RWPE2 (cell line): ENCODE measurements at places on chromosomes 5 and 9.

GRCh38 chr9:83019246-83019645, 43.7 kb downstream of the RASEF start:
- DNase-seq, result no peak

DNA sequence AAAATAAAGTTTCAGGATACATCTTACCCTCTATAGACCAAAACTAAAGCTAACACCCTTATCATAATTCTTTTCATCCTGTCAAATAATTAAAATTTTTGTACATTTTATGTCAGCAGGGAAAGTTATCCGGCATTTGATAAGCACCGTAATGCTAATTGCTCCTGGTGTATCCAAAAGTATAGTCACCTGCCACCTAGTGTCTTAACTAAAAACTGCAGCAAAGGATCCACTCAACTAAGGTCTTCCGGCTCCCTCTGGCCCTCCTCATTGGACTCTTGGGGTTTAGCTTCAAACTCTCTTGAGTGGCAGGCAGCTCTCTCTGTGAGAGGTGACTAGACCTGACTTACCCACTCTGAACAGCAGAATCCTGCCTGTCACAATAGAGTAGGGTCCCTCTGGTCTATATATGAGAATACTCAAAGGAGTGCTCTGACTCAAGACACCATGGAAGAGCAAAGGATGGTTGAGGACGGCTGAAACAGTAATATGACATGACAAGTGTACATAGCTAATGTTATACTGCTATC, 60.4 kb upstream of the CAST start:
- DNase-seq, result no peak

GRCh38 chr5:138661291-138661960, 86.2 kb upstream of the HSPA9 start:
- no peak for DNase-seq

- DNase-seq, result no peak
These were observed 642 bp downstream of the RBM22 start for GRCh38 chr5:150700246-150700593.

- DNase-seq, result no peak
These were observed 21.9 kb upstream of the FAM169A start for GRCh38 chr5:74888117-74888516.

DNA sequence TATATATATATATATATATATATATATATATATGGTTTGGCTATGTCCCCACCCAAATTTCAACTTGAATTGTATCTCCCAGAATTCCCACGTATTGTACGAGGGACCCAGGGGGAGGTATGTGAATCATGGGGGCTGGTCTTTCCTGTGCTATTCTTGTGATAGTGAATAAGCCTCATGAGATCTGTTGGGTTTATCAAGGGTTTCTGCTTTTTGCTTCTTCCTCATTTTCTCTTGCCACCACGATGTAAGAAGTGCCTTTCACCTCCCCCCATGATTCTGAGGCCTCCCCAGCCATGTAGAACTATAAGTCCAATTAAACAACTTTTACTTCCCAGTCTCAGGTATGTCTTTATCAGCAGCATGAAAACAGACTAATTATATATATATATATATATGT, 52.3 kb upstream of the ADAMTS2 start:
- DNase-seq, result no peak

DNA sequence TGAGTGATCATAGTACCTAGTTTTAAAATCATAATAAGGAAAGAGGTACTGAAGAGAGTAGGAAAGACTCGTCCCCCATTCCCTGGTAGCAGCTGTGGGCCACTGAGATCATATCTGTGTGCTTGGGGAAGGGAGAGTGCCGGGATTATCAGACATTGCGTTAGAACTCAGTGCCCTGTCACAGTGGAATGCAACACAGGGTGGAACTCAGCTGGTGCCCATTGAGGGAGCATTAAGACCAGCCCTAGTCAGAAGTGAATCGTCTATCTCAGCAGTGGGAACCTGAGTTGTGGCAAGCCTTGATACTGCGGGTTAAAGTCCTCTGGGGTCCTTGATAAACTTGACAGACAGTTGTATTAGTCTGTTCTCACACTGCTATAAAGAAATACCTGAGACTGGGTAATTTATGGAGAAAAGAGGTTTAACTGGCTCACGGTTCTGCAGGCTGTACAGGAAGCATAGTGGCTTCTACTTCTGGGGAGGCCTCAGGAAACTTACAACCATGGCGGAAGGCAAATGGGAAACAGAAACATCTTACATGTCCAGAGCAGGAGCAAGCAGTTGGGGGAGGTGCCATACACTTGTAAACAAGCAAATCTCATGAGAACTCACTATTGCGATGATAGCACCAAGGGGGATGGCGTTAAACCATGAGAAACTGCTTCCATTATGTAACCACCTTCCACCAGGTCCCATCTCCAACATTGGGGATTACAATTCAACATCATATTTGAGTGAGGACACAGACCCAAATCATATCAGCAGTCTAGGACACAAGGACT, 33.1 kb downstream of the NDUFAF2 start:
- DNase-seq, result no peak

GRCh38 chr5:88868468-88869068, 14.4 kb downstream of the MEF2C start:
- DNase-seq, result no peak

GRCh38 chr5:152978141-152978835, 512.2 kb upstream of the GRIA1 start:
- no peak for DNase-seq

GRCh38 chr5:151005950-151006576, 14.3 kb upstream of the GPX3 start:
- DNase-seq, result no peak

- no peak for DNase-seq
These were observed 115.5 kb downstream of the CARTPT start for GRCh38 chr5:71834601-71835000.

DNA sequence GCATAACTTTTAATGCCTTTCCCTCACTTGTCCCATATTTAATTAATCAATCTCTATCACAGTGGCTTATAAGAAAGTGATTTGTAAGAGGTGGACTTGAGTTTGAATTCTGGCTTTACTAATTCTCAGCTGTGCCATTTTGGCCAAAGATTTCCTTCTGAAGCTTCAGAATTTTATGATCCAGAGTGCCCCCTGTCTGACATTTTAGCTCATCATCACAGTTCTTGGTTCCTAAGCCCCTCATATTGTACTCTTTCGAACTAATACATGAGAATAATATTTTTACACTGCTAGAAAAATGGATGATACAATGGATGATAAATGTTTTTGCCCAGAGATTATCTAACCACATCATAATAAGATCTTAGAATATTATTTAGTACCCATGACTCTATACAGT, 1014.1 kb downstream of the PTPRD start:
- DNase-seq, result no peak

- DNase-seq, result no peak
These were observed 373.6 kb upstream of the ZNF608 start for GRCh38 chr5:125120012-125120411.

- no peak for DNase-seq
These were observed 36.2 kb downstream of the STC2 start for GRCh38 chr5:173291722-173292658.

DNA sequence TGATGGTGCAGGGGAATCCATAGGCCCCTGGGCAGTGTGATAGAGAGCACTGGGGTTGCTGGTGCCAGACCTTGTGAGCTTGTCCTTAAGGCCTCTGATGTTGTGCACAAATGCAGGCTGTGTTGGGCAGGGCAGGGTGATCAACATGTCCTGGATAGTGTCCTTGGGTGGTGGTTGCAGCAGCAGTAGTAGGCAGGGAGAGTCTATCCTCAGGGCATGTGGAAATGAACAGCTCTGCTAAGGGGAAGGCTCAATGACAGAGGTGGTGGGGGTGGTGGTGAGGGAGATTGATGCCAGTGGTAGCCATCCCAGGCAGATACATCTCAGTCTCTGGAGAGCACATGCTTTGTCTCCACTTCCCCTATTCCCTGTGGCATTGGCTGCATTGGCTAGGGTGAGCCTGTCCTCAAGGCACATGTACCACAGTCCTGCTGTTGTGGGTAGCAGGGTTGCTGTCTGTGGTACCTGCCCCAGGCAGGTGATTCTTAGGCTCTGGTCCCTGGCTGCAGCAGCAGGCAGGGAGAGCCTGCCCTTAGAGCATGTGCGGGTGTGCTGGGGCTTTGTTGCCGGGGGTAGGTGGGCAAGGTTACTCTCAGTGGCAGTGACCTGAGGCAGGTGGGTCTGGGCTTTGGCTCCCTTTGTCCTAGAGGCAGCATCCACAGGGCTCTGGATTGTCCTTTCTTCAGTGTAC, 111.1 kb downstream of the WDR70 start:
- no peak for DNase-seq

- no peak for DNase-seq
These were observed 162.7 kb upstream of the IRX2 start for GRCh38 chr5:2914022-2914661.

- no peak for DNase-seq
These were observed 40.2 kb upstream of the FBXW11 start for GRCh38 chr5:172046593-172046992.

DNA sequence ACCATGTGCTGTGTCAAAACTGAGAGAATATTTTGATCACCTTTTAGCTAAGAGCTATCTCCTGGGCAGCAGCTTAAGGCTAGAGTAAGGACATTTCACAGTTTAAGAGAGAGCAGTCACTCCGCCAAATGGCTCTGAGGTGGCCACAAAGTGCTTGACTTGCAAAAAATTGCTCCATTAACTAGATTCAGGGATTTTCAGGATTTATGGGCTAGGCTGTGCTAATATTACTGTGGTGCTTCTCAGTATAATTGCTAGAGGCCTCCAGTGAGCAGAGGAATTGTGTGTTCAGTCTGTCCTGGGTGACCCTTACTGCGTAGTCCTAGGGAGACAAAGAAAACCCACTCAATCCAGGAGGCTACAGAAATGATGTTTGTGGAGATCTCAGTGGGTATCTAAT, 65.2 kb downstream of the PALM2AKAP2 start:
- DNase-seq, result no peak

GRCh38 chr5:132486318-132487094, 4.1 kb downstream of the IRF1 start:
- peak; percentile 52 for DNase-seq

DNA sequence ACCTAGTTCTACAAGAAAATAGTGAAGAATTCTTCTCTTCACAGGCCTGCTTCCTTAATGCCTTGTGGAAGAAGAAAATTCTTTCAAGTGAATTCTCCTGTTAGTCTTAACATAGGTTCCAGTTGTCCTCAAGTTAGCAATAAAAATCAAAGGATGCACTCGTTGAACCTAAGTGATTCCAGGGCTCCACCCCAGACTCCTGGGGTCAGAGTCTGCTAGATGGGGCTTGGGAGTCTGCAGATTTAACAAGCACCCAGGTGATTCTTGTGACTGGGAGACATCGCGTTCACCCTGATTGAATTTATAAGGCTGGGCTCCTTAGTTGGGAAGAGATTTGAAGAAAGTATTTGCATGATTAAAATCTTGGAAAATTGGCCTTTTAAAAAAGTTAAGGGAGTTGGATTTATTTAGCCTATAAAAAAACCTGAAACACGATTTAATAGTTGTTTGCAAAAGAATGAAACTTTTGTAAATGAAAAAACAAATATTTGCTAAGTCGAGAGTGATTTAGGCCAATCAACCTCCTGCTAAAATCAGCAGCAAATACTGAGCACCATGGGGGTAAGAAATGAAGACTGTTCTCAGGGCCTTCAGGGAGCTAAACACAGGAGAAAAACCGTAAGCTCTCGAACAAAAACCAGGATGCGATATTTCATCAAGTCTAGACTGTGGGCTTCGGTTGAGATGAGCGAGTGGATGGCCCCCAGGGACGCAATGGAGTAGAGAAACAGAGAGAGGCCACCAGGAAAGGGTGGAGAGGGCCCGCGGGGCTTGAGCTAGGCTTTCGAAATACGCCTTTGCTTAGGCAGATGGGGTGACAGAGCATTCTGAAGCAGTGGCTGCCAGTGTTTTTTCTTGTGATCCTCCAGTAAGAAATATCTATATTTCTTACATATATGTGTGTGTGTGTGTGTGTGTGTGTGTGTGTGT, 86.9 kb upstream of the TTC23L start:
- no peak for DNase-seq

DNA sequence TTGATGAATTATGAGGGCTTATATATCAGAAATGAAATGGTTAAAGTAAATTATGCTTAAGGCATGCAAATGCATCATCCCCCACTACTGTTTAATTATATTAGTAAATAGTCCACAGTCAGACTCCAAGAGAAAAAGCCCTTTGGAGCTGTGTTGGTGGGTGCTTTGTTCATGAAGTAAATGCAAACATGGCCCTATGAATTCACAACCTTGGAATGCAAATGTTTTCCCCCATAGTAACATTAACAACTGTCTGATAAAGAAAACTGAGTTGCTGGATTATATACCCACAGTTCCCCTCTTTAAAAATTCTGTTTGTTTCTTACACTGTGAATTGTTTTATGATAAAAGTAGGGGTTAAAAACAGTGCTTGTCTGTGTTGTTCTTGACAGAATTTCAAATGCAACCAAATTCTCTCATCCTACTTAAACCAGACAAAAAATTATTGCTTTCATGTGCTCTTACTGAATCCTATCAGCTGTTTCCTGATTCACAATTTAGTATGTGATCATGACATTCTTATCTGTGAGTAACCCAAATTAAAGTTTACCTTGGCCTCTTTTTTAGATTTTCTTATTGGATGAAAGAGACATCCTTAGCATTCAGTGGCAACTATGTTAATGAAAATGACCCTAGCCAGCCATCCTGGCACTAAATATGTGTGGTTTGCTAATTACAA, 48.5 kb upstream of the SNCAIP start:
- DNase-seq, result no peak

- no peak for DNase-seq
These were observed 99.9 kb upstream of the TLE4 start for GRCh38 chr9:79471580-79472543.

- no peak for DNase-seq
These were observed 120.1 kb upstream of the ACO1 start for GRCh38 chr9:32264170-32264864.

GRCh38 chr5:141725891-141726290, 43.9 kb upstream of the ARAP3 start:
- DNase-seq, result peak; percentile 72

GRCh38 chr5:60763061-60763460, 63.1 kb upstream of the DEPDC1B start:
- DNase-seq, result no peak
